EL (cell line): ENCODE measurements at places on chromosomes 11 and 22.

GRCh38 chr11:40094954-40095353 is 1364.5 kb downstream of the LRRC4C start:
- no peak for DNase-seq

DNA sequence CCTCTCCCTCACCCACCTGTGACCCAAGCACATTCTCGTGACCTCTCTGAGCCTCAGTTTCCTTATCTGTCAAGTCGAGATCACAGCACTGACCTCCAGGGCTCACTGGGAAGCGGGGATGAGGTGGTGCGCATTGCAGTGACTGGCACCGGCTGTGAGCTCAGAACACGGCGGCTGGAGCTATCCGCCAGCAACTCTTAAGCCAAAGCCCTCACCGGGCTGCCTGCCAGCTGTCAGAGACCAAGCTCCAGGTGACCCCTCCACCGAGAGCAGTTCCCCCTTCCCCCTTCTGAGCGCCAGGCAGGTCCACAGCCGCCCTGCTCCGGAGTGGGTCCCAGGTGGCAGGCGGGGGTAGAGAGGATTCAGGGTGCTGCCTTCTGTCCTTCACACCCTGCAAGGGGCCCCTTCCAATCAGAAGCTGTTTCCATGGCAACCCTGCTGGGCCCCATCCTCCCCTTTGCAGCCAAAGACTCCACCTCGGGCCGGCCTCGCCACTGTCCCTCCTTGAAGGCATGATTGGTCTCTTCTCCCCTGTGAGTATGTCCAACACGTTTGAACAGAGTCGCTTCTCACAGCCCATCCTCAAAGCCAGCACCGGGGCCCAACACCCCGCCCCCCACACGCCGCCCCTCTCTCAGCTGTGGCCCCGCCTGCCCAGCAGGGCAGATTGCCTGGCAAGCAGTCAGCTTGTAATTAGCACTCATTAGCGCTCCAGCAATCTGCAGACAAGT is 98.7 kb downstream of the WNT7B start:
- DNase-seq, result no peak

DNA sequence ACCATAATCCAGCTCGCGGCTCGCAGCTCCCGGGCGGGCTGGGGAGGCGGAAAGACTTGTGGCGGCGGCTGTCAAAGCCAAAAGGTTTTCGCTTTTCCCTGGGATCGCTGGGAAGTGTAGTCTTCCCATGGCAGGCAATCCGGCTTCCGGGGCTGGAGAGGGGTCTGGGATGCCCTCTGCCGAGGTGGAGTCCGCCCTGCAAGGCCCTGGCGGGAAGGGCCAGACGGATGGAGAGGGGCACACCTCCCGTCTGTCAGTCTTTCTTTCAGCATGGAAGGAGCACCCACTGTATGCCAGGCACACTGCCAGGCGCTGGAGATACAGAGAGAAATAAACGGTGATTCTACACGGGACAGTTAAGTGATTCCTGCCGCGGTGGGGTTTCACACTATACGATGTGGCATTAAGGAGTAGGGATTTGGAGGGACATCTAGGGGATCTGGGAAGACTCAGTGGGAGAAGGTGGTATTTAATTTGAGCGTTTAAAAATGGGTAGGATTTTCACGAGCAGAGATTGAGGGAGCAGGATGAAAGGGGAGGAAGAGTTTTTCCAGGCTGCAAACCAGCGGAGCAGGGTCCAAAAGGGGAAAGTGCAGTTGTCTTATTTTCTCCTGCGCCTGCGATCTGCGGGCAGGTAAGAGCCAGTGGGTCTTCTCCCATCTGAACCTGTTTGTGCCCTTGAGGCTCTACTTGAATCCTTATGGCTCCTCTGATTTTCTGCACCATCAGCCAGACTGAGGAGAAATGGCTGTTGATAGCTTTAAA is at the start of gene BACE1:
BACE1 (minus strand) TSS at position 60 of the 765 bp plus-strand sequence. CDS start 461 bp downstream, outside the sequence.
- DNase-seq, result peak; percentile 90

GRCh38 chr11:72754149-72754543 is 1.9 kb upstream of the ARAP1 start:
- no peak for DNase-seq

DNA sequence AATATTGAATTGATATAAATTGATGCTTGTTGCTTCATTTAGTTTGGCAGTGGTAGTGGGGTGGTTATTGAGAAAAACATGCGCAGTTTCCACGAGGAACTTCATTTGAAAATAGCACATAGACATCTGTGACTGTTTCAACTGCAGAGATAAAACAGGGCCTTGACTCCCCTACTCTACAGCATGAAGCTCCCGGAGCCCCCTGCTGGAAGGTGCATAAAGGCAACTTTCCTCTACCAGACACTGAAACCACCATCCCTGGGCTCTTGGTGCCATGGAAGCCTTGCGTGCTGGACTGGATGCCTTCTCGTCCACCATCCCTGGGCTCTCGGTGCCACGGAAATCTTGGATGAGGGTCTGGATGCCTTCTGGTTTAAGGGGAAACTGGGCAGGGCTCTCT is 195.9 kb downstream of the CSNK2A3 start:
- DNase-seq, result peak; percentile 29

GRCh38 chr11:90851196-90851595 is 628.3 kb upstream of the CHORDC1 start:
- no peak for DNase-seq
